Camera-type eye (tissue), 1 donor: ENCODE measurements at places on chromosomes 5 and 9. TPM values are rescaled to one million over a fixed set of nuclear protein-coding genes. Genes with fewer than 3 reads are reported as not detected.

G3BP1 gene
- total RNA-seq = 137 TPM

DND1 gene
- total RNA-seq = 0.60 TPM

SARDH gene
- total RNA-seq = 18.9 TPM

LCN1 gene
- total RNA-seq = 13.0 TPM

FKTN gene
- 50.1 TPM for total RNA-seq

SLC1A1 gene
- 9.8 TPM for total RNA-seq

SLC25A48 gene
- 3.7 TPM for total RNA-seq

FOXD4L6 gene
- not detected for total RNA-seq

PCDHGB6 gene
- 15.1 TPM for total RNA-seq

SHROOM1 gene
- 5.2 TPM for total RNA-seq

CNTNAP3 gene
- total RNA-seq = 34.9 TPM

TXNDC8 gene
- total RNA-seq = not detected
